GM23338 (cell line): ENCODE measurements at places on chromosomes 5 and 9. TPM values are rescaled to one million over a fixed set of nuclear protein-coding genes. Genes with fewer than 3 reads are reported as not detected.

DND1 gene
- 7.3 and 8.1 TPM in 2 replicates for polyA plus RNA-seq

FRMD3 gene
- 0.47 and 0.64 TPM in 2 replicates for polyA plus RNA-seq

EIF4EBP3 gene
- polyA plus RNA-seq = 20.2 and 21.5 TPM in 2 replicates

CAMK4 gene
- 3.4 and 4.2 TPM in 2 replicates for polyA plus RNA-seq

LCN15 gene
- 0.76 and 1.2 TPM in 2 replicates for polyA plus RNA-seq

ROPN1L gene
- 0.57 TPM in 1 of 2 replicates, not detected in the other for polyA plus RNA-seq

SETX gene
- 14.8 and 17.5 TPM in 2 replicates for polyA plus RNA-seq

UBE2D2 gene
- polyA plus RNA-seq = 166 and 172 TPM in 2 replicates

KCNMB1 gene
- 0.19 and 0.26 TPM in 2 replicates for polyA plus RNA-seq

MZB1 gene
- 0.52 and 0.71 TPM in 2 replicates for polyA plus RNA-seq

PDGFRB gene
- 4.1 and 4.5 TPM in 2 replicates for polyA plus RNA-seq

ZCCHC7 gene
- 34.3 and 38.8 TPM in 2 replicates for polyA plus RNA-seq
